ENCODE measurements at places on chromosomes 2 and 18.

DNA sequence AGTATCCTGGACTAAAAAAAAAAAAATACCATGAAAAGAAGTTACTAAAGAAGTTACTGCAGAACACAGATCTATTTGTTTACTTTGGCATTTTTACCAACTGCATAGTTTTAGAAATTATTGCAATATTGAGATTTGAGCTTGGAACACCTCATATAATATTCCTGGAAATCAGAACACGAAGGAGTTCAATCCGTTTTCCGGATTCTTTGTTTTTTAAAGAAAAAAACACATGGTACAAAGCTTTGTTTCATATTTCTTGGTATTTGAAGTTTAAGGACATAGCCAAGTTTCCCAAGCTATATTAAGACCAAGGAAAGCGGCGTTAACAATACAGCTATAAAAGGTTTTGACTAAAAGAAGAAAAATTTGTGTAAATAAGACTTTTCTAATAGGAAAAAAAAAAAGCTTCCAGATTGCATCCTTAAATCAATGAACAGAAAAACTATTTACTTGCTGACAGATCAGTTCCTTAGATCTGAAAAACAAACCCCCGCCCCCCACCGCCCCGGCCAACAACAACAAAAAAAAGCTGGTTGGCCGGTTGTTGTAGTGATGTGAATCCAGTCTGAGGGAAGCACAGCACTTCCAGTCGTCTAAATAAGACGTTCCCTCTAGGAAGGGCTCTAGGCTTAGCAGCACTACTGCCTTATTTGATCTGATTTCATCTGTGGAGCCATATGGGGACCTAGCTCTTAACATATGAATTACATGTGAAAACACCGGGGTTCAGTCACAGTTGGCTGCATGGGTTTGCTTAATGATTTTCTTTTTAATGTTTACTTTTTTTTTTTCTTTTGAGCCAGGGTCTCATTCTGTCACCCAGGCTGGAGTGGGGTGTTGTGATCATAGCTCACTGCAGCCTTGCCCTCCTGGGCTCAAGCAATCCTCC, 2.5 kb upstream of the RHOB start:
- DNase-seq, result no peak

DNA sequence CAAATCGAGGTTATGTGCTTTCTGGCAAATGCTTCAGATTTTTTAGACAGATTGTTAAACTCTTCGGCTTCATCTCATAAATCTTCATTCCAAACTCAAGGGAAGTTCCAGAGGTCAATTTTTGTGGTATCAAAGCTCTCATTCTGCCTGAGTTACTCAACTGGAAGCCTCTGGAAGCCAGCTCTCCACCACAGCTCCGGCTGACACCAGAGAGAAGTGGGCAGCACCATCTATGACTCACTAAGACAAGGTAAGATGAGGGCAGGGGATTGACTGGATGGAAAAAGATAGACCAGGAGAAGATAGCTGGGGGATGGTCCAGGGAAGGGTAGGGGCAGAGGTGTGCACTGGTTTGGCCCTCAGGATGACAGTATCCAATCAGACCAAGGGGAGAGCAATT, 137.3 kb upstream of the HNRNPA3 start:
- no peak for DNase-seq

DNA sequence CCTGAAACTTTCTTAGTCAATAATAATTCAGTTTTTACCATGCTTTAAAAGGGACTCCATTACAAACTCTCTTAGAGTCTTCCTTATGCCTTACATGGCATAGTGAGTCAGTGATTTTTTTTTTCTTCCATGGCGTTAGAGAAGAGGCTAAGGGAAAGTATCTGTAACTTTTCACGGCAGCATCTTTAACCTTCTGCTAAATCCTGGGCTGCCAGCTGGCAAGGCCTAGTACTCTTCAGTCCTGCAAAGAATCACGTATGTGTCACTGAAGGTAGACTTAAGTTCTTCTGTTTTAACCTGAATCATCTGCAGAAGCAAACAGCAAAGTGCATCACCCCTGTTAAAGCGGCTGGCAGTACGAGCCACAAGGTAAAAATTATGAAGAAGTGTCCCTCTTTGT, 286.3 kb upstream of the FN1 start:
- DNase-seq, result no peak

DNA sequence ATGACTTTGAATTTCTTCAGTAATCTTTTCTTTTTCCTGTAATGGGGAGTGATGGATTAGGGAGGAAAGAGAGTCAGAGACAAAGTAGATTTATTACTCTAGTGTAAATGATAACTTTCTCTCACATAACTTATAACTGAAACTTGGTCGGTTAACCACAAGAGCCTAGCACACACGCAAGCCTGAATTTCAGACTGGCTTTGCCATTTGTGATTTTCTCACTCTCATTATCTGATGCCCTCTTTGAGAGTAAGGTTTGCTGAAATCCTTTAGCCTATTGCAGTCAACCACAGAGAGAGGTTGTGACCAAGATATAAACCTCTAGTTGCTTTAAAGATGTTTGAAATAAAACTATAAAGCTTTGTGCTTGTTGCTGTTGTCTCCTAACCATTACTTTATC, 117.9 kb upstream of the NETO1 start:
- no peak for DNase-seq

DNA sequence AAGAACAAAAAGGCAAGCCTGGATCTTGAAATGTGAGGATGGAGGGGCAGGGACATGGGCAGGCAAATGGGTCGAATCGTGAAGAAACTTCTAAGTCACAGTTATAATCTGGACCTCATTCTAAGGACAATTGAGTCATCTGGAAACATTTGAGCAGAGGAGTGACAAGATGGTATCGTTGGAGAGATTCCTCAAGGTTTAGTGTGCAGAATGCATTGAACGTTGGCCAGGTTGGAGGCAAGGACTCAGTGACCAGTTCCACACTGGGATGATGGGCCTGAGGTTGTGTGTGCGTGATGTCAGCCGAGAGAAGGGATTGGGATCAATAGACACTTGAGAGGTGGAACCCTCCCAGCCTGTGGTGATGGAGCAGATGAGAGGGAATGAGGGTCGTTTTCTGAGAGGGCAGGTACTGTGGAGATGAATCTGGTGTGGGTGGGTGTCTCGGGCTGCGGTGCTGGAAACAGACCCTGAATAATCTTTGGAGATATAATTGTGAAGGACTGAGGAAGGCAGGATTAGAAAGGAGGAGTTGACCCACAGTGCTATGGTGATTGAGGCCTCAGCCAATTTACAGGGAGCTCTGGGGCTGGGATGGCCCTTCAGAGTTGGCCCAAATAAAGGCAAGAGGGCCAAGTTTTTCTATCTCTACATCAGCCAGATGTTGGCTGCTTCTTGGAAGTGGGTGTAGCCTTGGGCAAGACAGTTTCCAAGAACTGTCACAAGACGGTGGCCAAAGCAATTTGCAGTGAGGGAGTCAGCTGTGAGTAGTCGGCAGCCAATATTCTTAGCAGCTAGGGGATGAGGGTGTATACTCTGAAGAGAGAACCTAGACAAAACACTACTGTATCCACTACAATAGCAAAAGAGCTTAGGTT, 5.8 kb upstream of the ZNF532 start:
- no peak for DNase-seq

DNA sequence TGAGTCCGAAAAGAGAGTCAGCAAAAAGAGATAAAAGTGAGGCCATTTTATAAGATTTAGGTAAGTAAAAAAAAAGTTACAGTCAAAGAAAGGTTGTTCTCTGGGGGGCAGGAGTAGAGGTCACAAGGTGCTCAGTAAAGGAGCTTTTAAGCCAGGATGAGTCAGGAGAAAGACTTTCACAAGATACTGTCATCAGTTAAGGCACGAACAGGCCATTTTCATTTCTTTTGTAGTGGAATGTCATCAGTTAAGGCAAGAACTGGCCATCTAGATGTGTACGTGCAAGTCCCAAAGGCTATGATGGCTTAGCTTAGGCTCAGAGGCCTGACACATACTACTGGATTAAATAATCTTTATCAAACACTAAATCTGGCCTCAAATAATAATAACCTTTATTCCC, 1207.3 kb upstream of the FAM98A start:
- no peak for DNase-seq

DNA sequence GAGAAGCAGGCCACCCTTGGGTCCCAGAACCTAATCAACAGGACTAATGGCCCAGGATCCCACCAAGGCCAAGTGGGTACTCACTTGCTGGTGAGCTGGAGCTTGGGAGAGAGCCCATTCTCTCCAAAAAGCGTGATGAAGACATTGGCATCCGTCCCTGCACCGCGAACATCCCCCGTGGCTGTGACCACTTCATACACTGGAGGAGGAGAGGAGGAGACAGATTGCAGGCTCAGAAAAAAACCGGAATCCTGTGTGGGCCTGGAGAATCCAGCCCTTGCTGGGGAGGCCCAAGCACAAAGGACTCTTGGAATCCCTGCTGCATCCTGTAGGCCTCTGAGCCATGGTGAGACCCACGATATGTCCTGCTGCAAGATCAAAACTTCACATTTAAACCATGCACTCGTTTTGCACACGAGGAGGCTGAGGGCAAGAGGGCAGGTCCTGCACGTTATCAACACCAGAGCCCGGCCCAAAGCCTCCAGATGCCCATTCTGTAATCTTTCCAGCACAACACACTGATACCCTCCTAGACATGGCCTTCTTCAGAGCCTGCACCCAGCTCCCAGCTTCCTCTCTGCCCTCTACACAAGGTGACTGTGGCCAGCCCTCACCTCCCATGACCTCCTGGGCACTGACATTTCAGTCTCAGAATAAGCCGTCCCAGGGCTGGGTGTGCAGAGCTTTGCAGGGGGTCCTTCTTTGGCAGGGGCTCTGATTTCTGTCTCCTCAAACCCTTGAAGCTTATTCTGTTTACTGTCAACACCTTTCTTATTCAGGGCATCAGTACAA, 7.8 kb downstream of the LOXHD1 start:
- no peak for DNase-seq

DNA sequence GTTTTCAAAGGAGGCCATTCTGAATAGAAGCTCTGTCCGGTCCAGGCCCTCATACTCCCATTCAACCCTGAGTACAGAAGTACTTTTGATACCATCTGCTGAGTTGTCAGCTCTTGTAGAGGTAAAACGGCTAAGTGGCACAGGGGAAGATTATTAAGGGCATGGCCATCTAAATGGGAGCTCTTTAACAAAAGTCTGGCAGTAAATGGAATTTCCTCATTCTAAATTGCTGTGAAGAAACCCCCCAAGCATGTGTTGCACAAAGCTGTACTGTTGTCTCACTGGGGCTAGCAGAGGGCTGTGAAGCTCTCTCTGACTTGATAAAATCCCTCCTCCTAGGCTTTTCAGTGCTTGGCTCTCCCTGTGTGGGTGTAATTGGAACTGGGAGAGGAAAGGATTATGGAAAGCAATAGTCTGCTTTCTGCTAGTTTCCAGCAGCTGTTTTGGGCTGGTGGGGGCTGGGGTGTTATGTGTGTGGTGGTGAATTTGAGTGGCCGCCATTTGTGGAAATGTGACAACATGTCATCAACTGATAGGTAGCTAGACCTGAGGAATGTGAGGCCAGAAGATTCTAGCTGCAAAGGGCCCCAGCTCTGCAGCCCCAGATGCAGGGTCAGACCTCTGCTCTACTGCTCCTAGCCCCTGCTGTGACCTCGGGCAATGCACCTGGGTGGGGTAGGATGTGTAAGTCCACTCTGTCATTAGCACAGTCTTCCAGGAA, 65.1 kb downstream of the MAP4K4 start:
- DNase-seq, result no peak

GRCh38 chr2:194062401-194062800, 1594.6 kb upstream of the SLC39A10 start:
- no peak for DNase-seq

DNA sequence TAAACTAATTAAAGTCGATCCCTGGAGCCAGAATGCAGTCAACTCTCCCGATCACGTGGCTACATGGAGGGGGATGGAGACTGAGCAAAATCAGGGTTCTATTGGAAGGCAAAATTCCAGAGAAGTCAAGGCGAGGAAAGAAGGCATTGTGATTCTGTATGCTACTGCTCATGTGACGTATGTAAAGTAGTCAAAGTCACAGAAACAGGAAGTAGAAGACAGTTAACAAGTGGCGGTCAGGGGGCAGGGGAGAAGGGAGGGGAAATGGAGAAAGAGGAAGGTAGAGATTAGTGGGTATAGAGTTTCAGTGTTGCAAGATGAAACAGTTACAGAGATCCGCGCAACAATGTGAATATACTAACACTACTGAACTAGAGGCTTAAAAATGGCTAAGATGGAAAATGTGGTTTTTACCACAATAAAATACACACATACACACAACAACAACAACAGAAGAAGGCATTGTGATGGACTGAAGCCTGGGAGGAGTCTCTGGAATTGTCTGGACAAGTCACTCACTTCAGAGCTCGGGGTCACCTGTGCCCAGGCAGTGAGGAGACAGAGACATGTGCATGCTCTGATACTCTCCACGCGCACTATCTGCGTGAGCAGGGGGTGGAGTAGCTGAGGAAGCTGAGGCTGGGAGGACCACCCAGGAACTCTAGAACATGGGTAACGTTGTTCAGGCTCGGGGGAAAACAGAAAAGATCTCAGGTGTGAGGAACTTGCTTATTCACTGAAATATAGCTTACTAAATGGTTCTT, 89.9 kb upstream of the CDCA7 start:
- DNase-seq, result peak; percentile 6

- DNase-seq, result no peak
These were observed 154.8 kb downstream of the RNF152 start for GRCh38 chr18:61738042-61738441.

DNA sequence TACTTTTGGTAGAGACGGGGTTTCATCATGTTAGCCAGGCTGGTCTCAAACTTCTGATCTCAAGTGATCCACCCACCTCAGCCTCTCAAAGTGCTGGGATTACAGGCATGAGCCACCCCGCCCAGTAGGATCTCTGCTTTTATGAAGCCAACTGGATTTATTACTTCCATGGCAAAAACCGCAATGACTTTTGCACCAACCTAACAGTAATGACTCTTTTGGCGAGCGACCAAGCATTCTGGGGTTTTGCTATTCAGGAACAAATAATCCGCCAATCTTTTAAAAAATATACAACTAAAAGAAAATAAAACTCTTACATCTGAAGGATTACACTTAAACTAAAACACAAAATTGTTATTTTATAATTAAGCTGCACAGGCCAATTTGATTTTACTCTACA, 260.6 kb downstream of the ZEB2 start:
- no peak for DNase-seq

- DNase-seq, result no peak
These were observed 173.4 kb downstream of the TNS1 start for GRCh38 chr2:217829420-217829819.

- no peak for DNase-seq
These were observed 122.2 kb upstream of the ITGB6 start for GRCh38 chr2:160322320-160322719.

- DNase-seq, result no peak
These were observed 163.9 kb downstream of the DOK6 start for GRCh38 chr18:69564602-69565001.

GRCh38 chr2:204664708-204665121, 119.4 kb downstream of the PARD3B start:
- no peak for DNase-seq

DNA sequence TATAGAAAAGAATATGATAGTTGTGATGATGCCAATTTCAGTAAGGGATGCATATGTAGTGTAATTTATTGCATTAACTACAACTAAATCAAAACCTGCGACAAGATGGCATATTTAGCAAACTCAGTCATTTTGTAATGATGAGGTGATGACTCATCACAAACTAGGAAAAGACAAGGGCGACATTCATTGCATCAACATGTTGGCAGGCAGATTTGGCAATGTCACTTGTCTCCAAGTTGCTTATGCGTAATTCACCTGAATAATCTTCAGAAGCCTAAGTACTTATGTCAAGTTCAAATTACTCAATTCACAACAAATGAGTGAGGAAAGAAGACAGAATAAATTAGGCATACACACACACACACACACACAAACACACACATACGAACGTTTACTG, 273.2 kb upstream of the RGPD4 start:
- no peak for DNase-seq
